Stimulated activated naive B cell treated with anti-CD40 and anti-IgM and Interleukin-4, amounts not matched to agents 10 μg/mL and 1 μg/mL and 100 μg/mL, for 72 hours (primary cell): ENCODE measurements at places on chromosomes 1 and 21.

- no peak overlapping the region for H3K4me3 ChIP-seq
- no peak overlapping the region for H3K27ac ChIP-seq
- peaks cover under 1% of the 10 kb centered on the region for H3K36me3 ChIP-seq
- peaks cover 1% of the 10 kb centered on the region for H3K4me1 ChIP-seq
- DNase-seq: no peak
These were observed 20.9 kb upstream of the GPR153 start for GRCh38 chr1:6281511-6282402.

DNA sequence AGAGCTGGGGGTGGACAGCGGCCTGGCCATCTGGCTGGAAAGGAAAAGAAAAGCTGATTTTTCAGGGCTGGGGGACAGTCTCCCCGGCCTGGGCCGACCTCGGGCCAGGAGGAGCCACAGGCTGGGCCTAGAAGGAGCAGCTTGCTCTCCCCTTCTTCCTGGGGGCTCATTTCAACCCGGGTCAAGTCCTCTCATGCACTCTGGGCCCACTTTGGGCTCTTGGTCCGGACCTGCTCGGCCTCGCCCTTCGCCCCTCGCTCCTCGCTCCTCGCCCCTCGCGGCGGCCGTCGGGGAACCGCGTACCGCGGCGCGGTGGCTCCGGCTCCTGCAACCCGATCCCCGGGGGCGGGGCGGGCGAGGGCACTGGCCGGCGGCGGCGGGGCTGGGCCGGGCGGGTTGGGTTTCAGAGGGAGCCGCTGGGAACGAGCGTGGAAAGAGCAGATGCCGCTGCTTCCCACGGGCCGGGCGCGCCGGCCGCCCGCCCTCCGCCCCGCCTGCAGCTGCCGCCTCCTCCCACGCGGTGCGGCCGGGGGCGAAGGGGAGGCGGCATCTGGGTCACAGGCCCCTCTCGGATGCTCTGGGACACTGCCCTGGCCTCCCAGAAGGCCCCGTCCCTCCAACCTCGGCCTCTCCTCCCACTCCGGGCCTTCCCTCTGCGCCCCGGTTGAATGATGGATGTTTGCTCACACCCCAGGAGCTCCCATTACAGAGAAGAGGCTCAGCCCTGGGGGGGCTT lies 6.6 kb downstream of the HEYL start:
- H3K4me1 ChIP-seq: no peaks in the 10 kb centered on the region
- no peak overlapping the region for H3K27ac ChIP-seq
- peaks cover 46% of the 10 kb centered on the region for H3K27me3 ChIP-seq
- H3K36me3 ChIP-seq: no peaks in the 10 kb centered on the region

GRCh38 chr1:155940993-155941844 lies at the start of gene RXFP4:
RXFP4 (plus strand) TSS chr1:155941638; CDS start chr1:155941710, 72 bp downstream.
- peaks cover 21% of the 10 kb centered on the region for H3K36me3 ChIP-seq
- H3K4me3 ChIP-seq: peak within 1 kb of the TSS; percentile 46
- H3K27me3 ChIP-seq: no peaks in the 10 kb centered on the region
- DNase-seq: no peak

DNA sequence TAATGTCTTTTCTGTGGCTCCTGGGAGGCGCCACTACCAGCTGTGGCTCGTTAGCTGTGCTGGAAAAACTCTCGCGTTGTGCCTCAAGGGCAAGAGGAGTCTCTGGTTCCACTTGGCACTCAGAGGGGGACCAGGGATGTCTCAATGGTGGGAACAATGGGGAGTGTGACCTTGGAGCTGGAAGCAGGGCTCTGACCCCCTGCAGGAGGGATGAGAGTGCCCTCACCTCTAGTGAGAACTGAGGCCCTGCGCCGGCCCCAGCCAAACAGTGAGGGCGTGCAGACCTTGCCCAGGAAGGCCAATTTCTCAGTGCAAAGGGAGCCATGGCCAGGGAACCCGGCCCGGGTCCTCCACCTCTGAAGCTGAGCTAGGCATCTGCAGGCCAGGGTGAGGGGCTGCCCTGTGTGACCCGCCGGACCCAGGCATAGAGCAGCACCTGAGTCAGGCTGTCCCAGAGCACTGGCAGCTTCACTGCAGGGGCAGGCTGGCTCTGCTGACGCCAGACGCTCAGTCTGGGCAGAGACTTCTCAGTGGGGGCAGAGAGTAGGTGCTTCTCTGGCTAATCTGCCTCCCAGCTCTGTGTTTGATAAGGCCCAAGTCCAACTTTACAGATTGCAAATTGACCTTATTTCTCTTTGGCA lies 1.8 kb downstream of the RD3 start:
- no peak overlapping the region for H3K27ac ChIP-seq
- no peak for DNase-seq
- no peaks in the 10 kb centered on the region for H3K27me3 ChIP-seq
- no peaks in the 10 kb centered on the region for H3K36me3 ChIP-seq

- no peaks in the 10 kb centered on the region for H3K27me3 ChIP-seq
- no peak within 1 kb of the TSS for H3K4me3 ChIP-seq
- H3K4me1 ChIP-seq: peaks cover 73% of the 10 kb centered on the region
- no peak within 1 kb of the TSS for H3K27ac ChIP-seq
- DNase-seq: no peak
These were observed at the start of gene CHI3L2 for GRCh38 chr1:111227434-111227833. CHI3L2 (plus strand) TSS chr1:111227713; CDS start chr1:111227730, 17 bp downstream.

- no peak overlapping the region for H3K4me3 ChIP-seq
- no peak overlapping the region for H3K27ac ChIP-seq
- H3K4me1 ChIP-seq: no peaks in the 10 kb centered on the region
- H3K36me3 ChIP-seq: no peaks in the 10 kb centered on the region
These were observed 104.3 kb upstream of the ADAR start for GRCh38 chr1:154712166-154712810.

DNA sequence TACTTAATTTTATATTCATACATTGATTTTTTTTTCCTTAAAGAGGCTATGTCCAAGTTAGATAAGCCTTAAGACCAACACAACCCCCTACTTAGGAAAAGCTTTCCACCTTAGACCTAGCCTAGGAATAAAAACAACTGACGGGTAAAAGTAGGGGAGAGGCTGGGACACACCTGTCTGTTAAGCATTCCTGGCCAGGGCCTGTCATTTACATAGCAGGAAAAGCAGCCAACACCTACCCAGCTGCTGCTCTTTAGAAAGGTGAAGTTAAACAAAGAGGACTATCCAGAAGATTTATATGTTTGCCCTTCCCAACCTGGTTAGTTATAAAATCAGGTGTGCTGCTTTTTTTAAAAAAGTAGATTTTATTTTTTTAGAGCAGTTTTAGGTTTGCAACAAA lies 29.1 kb upstream of the SAMD13 start:
- H3K4me1 ChIP-seq: peaks cover 25% of the 10 kb centered on the region
- no peak overlapping the region for H3K27ac ChIP-seq
- H3K36me3 ChIP-seq: no peaks in the 10 kb centered on the region
- no peaks in the 10 kb centered on the region for H3K27me3 ChIP-seq
- DNase-seq: no peak

- peaks cover 10% of the 10 kb centered on the region for H3K4me1 ChIP-seq
- H3K36me3 ChIP-seq: no peaks in the 10 kb centered on the region
These were observed 50.6 kb downstream of the COLGALT2 start for GRCh38 chr1:183986941-183987340.

- peaks cover 3% of the 10 kb centered on the region for H3K27me3 ChIP-seq
- H3K27ac ChIP-seq: no peak overlapping the region
- no peak overlapping the region for H3K4me3 ChIP-seq
These were observed 61.8 kb upstream of the LRRC8D start for GRCh38 chr1:89759036-89759435.

DNA sequence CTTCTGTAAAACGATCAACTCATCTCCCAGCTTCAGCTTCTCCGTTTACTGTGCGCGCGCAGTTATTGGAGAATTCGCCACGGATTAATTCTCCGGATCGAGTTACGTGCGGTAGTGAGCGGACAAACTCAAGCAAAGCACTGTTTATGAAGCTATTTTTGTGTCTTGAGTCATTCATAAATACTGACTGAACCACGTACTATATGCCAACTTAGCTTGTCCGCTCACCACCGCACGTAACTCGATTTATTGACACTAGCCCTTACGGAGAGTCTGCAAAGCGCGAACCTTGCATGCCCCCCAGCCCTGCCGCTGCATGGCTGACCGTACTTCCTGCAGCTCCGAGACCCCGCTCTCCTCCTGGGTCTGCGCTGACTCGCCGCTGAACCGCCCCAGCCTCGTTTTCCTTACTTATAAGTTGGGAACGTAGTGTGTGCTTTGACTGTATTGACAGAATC lies 773 bp downstream of the CHD1L start:
- peak overlapping the region; percentile 89 for H3K27ac ChIP-seq
- no peak for DNase-seq
- H3K27me3 ChIP-seq: no peaks in the 10 kb centered on the region
- H3K4me3 ChIP-seq: peak overlapping the region; percentile 95

DNA sequence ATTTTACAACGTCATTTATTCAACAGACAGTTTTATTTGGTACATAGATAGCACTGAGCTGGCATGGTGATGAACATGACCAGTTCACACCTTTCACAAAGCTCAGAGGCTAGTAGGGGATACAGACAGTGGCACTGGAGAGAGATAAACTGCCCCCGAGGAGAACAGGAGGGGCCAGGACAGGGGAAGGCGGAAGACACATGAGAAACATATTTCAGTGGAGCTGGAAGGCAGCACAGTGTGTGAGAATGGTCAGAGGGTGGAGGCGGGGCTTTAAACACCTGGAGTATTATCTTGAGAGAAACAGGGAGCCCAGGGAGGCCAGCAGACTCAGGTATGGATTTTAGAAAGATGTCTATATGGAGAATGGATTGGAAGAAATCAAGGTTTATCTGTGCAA lies 49.5 kb downstream of the CHML start:
- no peaks in the 10 kb centered on the region for H3K27me3 ChIP-seq
- peaks cover 29% of the 10 kb centered on the region for H3K4me1 ChIP-seq
- peak overlapping the region; percentile 27 for H3K4me3 ChIP-seq

DNA sequence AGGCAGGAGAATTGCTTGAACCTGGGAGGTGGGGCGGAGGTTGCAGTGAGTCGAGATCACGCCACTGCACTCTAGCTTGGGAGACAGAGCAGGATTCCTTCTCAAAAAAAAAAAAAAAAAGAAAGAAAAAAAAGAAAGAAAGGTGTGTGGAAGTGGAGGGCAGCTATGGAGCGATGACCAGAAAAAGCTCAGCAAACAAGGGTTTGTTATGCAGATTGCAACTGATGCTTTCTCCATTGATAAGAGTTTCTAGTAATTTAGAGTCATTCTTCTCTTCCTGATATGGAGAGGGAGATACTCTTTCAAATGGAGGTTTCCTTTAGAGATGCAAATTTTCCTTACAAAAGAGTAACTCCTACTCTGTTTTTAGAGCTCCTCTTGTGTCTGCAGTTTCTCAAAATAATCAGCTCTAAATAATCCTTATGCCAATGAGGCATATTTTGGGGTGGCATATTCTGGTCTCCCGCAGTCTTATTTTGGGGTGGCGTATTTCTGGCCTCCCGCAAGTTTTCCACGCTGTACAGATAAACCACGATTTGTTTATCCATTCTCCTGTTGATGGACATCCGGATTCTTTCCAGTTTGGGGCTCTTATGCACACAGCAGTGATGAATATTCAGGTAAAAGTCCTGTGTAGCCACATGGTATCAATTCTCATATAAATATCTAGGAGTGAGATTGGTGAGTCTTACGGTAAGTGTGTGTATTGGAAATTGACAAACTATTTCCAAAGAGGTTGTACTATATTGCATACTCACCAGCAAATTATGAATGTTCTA lies 30.7 kb upstream of the RCC2 start:
- peaks cover 6% of the 10 kb centered on the region for H3K27me3 ChIP-seq
- H3K27ac ChIP-seq: no peak overlapping the region
- H3K4me3 ChIP-seq: no peak overlapping the region

DNA sequence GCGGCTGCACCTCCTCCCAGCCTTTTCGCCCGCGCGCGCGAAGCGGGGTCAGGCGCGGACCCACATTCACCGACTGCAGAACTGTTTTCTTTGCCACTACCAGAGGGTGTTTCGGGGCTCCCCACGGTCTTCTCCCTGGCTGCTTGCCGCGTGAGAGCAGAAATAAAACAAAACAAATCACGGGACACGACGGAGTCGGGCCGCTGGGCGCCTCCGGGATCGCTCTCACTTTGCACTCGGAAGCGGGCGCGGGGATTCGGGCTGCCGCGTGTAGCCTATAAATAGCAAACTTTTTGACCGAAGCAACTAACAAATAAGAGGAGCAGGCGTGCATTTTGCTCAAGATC lies 412.3 kb upstream of the ESRRG start:
- peak overlapping the region; percentile 72 for H3K27ac ChIP-seq
- H3K4me1 ChIP-seq: peaks cover 23% of the 10 kb centered on the region
- H3K4me3 ChIP-seq: peak overlapping the region; percentile 43
- no peak for DNase-seq

DNA sequence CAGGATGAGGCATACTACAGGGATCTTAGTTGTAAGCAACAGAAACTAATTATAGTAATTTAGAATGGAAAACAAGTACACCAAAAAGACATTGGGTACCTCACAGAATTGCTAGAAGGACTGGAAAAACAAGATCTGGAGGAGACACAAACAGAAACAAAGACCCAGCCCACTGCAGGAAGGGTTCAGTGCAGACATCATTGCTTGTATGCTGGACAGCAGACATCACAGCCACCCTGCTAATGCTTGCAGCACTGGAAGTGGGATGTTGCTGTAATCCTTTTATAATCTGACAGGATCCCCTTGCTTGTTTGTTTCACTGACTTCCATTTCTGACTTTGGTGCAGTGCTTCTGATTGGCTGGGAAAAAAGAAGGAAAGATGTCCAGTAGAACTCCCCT lies 111.4 kb upstream of the ZNF678 start:
- DNase-seq: no peak
- H3K36me3 ChIP-seq: no peaks in the 10 kb centered on the region
- H3K4me3 ChIP-seq: no peak overlapping the region
- peaks cover 2% of the 10 kb centered on the region for H3K4me1 ChIP-seq
- peaks cover 61% of the 10 kb centered on the region for H3K27me3 ChIP-seq

GRCh38 chr1:244047621-244048255 lies 3.3 kb upstream of the ZBTB18 start:
- H3K27ac ChIP-seq: peak overlapping the region; percentile 100
- no peak for DNase-seq
- no peaks in the 10 kb centered on the region for H3K36me3 ChIP-seq
- H3K4me1 ChIP-seq: peaks cover 32% of the 10 kb centered on the region
- no peaks in the 10 kb centered on the region for H3K27me3 ChIP-seq
- H3K4me3 ChIP-seq: peak overlapping the region; percentile 98

- peaks cover 10% of the 10 kb centered on the region for H3K4me1 ChIP-seq
- H3K27ac ChIP-seq: no peak overlapping the region
- DNase-seq: no peak
- H3K36me3 ChIP-seq: peaks cover 5% of the 10 kb centered on the region
- peaks cover 23% of the 10 kb centered on the region for H3K27me3 ChIP-seq
These were observed 4.6 kb downstream of the MTARC1 start for GRCh38 chr1:220791285-220791684.
